ENCODE measurements at places on chromosomes 2 and 18.

GRCh38 chr2:102138331-102138730 lies 4.2 kb upstream of the IL1R1 start:
- no peak for DNase-seq

GRCh38 chr2:98891591-98891990 lies 44.4 kb downstream of the CRACDL start:
- no peak for DNase-seq

- DNase-seq, result no peak
These were observed 13.0 kb downstream of the PTMA start for GRCh38 chr2:231720987-231721966.

GRCh38 chr2:236748385-236748784 lies 178.8 kb downstream of the ACKR3 start:
- DNase-seq, result no peak

- DNase-seq, result no peak
These were observed 10.3 kb upstream of the ZBTB14 start for GRCh38 chr18:5305835-5306234.

DNA sequence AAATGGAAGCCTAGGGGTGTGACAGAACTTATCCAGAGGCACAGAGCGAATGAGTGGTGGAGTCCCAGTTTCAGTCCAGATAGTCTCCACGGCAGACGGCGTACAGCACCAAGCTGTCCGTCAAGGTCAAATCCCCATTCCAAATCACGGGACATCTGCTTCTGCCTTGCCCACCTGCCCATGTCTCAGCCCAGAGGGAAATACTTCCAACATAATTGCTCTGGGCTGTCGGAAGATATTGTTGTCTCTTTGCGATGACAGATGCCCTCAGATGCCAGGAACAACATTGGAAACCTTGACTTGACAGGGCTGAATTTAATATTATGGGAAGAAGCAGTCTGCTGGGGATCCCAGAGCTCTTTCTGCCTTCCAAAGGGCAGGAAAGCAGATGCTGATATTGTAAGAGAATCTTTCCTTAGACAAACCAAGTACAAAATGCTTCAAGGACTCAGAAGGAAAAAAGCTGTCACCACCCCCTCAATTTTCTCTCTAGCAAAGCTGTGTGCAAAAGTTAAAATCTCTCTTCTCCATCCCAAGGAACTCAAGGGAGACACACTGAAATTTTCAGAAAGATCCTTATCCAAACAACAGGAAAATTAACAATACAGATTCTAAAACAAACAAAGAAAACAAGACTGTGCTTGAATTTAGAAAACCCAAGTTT lies 364.0 kb downstream of the LRATD1 start:
- DNase-seq, result no peak

- DNase-seq, result no peak
These were observed 72.5 kb downstream of the SS18 start for GRCh38 chr18:26017929-26018328.

GRCh38 chr2:150142561-150142960 lies 344.9 kb downstream of the RND3 start:
- DNase-seq, result no peak

DNA sequence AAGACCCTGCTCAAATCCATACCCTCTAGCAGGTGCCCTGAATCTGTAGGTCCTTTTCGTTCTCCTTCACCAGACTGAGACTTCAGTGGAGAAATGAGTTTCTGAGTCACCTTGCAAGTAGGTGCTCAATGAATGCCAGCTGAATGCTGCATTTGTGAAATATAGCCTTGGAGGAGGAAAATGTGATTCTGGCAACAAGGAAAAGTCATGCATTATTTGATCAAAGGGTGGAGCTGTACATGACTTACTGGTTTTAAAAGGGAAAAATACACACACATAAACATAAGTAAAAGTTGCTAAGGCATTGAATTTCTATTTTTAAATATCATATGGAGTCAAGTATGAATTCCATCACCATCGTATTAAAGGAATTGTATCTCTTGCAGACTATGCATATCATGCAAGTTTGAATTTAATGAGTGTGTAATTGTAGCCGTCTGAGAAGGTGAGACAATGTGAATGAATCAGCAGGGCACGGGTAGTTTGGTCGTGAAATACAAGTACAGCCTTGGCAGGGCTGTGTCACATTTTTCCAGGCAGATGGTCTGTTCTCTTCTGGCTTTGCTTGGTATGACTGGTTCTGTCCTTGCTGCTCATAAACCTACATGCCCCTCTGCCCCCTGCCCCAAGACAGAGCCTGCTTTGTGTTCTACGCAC lies 160.8 kb downstream of the COL6A3 start:
- no peak for DNase-seq

DNA sequence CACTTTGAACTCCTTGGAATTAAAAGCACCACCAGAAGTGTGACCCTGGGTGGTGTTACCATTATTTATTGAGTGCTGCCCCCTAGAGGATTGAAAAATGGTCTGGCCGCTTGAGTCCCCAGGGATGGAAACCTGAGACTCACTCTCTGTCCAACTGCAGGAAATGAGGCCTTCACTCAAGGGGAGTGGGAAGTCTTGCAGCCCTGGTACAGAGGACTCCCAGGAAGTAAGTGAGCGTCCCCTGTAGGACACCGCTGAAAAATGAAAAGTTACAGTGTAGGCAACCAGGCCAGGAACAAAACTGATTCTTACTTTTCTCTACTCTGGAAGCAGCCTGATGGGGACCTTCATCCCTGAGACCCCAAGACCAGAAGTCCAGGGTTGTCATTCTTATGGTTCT lies 2.2 kb upstream of the NRP2 start:
- peak; percentile 21 for DNase-seq

DNA sequence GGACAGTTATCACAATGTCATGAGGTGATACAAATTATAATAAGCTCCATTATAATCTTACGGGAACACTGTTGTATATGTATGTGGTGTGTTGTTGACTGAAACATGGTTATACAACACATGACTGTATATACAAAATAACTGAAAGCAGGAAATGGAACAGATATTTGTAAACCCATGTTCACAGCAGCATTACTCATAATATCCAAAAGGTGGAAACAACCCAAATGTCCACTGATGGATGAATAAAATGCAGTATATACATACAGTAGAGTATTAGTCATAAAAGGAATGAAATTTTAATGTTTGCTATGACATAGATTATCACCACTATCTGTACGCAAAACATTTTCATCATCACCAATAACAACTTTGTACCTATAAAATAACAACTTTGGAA lies 107.3 kb downstream of the USP34 start:
- DNase-seq, result no peak

DNA sequence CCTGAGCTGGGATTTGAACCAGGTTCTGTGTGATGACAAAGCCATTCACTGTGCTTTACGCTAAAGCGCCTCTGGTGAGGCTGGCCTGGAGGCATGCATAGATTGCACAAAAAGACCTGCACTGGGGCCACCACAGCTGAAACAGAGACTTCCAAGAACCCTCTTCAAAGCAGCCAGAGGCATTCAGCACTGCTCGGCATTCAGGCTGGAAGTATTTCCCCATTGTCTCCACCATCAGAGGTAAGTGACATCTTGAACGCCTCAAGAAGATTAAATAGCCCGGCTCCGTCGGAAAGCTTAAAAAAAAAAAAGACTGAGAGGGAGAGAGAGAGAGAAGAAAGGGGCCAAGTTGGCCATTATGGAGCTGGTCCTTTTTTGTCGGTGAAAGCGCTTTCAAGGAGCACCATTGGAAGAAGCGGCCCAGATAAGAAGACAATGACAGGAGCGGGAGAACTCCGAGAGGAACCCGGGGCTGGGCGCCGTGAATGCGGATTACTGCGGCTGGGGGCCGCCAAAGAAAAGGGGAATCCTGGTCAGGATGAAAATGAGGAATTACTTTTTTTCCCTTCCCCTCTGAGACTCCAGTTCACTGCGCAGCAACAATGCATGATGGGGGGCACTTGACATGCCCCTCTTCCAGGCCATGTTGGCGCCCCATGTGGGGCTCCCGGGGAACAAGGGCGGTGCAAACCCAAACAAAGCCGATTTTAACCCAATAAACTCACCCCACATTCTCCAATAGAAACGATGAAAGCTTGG lies 228.3 kb downstream of the MYCN start:
- no peak for DNase-seq

- DNase-seq, result no peak
These were observed at the start of gene CDH2 for GRCh38 chr18:28176948-28177827. Gene CDH2 (minus strand): TSS chr18:28177130. CDS start chr18:28177022, 108 bp downstream.

- no peak for DNase-seq
These were observed 455 bp upstream of the TLK1 start for GRCh38 chr2:171160956-171161740.

- no peak for DNase-seq
These were observed 412.8 kb downstream of the CMPK2 start for GRCh38 chr2:6452702-6453481.

DNA sequence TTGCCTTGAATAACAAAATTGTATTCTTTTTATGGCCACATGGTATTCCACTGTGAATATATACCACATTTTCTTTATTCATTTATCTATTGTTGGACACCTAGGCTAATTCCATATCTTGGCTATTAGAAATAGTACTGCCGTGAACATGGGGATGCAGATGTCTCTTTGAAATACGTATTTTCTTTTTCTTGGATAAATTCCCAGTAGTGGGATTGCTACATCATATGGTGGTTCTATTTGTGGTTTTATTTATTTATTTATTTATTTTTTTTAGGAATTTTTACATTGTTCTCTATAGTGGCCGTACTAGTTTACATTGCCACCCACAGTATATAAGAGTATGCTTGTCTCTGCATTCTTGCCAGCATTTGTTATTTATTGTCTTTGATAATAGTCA lies 679.8 kb upstream of the NRXN1 start:
- DNase-seq, result no peak

GRCh38 chr2:140808820-140809219 lies 1322.0 kb downstream of the LRP1B start:
- no peak for DNase-seq

GRCh38 chr2:150643114-150643725 lies 155.8 kb upstream of the RND3 start:
- no peak for DNase-seq

DNA sequence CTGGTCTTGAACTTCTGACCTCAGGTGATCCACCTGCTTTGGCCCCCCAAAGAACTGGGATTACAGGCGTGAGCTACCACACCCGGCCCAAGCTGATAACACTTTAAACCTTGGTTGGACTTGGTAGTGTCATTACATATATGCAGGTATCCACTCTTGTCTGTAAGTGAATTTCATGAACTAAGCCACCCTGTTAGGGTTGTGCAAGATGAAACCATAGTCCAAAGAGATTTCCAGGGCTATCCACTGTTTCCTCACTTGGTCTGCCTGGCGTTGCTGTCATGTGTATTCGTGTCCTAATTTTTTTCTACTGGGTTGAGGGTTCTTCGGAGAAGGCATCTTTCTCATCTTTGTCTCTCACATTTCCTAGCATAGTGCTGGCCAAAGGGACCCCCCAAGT lies 203.0 kb downstream of the CAMKMT start:
- no peak for DNase-seq

DNA sequence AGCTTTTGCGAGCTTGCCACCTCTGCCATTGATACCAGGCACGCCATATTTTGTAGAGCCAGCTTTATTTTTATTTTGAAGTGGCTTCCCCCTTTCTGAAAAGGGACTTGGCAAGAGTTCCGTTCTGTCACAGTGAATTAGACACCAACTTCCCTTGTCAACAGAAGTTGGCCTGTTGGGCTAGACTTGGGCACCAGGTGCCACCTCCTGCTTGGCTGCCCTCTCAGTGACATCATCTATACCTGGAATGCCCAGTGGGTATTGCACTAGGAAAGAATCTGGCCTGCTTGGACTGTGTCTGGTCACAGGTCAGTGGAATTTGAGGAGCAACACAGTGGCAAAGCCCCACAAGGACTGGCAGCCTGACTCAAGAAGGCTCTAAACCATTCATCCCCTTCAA lies 101.0 kb downstream of the BCL2L11 start:
- no peak for DNase-seq

DNA sequence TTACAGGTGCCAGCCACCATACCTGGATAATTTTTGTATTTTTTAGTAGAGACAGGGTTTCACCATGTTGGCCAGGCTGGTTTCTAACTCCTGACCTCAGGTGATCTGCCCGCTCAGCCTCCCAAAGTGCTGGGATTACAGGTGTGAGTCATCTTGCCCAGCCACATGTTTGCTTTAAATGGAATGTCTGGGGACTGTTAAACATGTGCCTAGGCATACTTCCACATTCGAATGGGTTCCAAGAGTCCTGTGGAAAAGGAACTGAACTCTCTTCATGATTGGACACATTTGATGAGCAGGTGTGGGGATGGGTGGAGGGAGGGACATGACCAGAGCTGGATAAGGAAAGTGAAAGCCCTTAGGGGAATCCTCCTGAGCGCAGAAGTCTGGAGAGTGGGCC lies 58.4 kb upstream of the GREB1L start:
- no peak for DNase-seq

- peak; percentile 61 for DNase-seq
These were observed 1.2 kb downstream of the DLX1 start for GRCh38 chr2:172086241-172087206.

DNA sequence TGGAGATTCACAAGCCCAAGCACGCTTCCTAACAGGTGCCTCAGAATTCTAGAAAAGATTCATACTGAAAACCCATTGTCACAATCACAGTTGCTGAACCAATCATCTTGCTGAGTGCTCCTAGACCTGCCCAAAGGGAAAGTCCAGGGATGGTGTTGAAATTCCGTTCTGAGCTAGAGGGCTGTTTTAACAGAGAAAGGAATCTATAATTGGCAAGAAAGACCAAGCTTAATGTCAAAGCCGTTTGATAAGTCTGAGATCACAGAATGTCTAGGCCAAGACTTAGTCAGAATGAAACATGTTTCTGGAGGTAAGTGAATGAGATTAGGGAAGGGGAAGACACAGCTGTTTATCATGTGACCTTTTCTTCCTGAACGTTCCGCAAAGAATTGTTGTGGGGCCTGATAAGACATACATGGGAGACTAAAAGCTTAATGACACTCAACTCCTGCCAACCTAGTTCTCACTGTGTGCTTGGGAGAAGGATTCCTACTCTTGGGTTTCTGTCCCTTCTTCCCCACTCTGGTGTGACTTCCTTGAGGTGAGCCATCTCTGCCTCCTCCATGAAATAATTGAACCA lies 27.5 kb downstream of the PMAIP1 start:
- DNase-seq, result no peak

- no peak for DNase-seq
These were observed 4.1 kb upstream of the LOXHD1 start for GRCh38 chr18:46660957-46661749.

DNA sequence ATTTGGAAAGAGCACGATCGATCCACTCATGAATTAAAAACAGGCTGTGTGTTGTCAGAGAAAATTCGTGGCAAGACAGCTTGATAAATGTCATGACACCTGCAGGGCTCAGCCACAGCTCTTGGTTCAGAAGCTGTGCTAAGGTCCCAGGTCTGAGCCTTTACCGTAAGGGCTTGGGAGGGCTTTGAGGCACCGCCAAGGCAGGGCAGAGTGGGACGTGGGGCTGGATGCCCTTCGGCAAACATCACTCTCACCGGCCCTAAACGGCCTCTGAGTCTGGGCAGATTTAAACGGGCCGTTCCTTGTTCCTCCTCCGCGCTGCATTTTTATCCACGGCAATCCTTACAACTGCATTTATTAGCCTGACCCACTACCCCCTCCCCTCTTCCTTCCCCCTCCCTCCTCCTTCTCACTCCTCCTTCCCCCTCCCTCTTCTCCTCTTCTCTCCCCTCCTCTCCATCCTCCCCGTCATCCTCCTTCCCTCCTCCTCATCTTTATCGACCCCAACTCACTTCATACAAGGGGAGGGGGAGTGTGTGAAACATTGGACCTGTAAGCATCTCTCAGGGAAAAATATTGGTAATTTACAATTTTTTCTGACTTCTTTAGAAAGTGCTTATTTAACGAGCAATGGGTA lies 33.9 kb downstream of the MBP start:
- DNase-seq, result no peak

GRCh38 chr2:228507870-228508269 lies 326.4 kb upstream of the SPHKAP start:
- DNase-seq, result no peak

Data from central memory CD4-positive, alpha-beta T cell (primary cell).